Glomerular endothelial cell (primary cell): ENCODE measurements at places on chromosomes 6 and 20.
A peak's percentile ranks its signal among the peaks of the same experiment; 100 is the strongest.

GRCh38 chr6:73803562-73804241 is 107.7 kb downstream of the CD109 start:
- peak; percentile 33 for DNase-seq

DNA sequence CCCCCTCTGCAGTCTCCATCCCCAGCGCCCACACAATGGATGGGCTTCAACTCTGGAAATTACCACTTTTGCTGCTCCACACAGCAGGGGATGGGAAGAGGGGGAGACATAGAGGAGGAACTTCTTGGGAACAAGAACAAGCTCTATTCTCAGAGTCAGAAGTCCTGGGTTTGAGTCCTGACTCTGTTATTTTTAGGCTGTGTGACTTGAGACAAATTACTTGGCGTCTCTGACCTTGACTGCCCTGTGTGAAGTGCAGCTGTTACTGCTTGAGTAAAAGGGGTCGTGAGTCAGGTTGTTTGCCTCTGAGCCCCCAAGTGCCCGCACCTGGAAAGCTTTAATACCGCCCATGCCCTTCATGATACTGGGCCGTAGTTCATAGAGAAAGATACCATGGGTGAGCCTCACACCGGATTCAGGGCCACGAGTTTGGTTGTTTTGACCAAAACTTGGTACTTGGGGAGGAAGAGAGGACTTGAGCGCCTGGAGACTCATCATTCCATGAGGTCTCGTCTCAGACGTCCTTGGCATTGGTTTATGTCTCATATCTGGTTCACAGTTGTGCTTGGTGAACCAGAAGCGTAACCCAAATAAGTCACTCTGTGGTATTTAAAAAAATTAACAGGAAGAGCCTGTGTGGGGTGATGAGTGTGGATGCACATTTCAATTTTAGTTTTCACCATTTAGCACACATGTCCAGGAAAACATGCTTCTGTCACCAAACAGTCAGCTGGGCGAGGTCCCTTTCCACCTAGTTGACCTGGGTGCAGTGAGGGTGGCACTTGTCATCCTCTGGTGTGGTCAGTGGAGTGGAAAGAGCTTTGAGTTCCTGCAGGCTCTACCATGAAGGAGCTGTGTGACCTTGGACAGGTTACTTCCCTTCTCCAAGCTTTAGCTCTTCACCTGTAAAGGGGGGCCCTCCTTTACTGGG is 75.6 kb downstream of the CDC5L start:
- DNase-seq = no peak

GRCh38 chr6:31299947-31300346 is 28.1 kb upstream of the HLA-C start:
- no peak for DNase-seq

GRCh38 chr6:90028995-90029635 is 134.8 kb downstream of the GJA10 start:
- no peak for DNase-seq

- DNase-seq = no peak
Observed at GRCh38 chr6:34093854-34094430, 51.9 kb downstream of the GRM4 start.

DNA sequence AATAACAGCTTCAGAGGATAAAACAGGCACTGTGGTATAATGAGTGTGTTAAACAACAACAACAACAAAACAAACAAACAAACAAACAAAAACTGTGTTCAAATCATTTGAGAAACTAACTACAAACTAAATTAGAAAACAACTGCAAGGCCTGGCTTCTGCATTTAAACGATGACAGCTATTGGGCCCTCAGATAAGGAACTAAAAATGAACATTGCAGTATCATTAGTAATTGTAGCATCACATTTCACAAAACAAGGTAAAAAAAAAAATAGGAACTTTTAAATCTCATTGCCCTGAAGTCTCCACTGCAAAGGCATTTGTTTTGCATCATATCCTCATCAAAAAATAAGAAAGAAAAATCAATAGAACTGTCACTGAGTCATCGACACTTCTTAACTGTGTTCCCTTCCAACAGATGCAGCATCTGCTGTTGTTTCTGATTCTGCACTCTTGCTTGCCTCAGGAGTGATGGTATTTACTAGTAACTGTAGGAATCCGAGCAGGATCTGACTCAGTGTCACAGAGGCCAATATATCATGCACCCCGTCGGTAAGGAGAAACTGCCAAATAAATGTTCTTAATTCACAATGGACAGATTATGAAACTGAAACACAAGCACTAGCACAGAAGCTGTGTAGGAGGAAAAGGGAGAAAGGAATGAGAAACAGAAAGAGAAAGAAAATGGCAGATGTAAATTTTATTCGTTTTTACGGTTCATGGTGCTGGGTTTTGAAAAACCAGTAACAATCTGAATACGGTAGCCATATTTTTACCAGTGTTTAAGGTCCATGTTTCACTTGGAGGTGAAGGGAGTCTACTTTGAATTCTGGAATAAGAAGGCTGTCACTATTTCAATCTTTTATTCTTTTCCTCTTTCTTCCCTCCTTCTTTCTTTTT is 365.7 kb upstream of the EPHA7 start:
- DNase-seq = peak; percentile 60

DNA sequence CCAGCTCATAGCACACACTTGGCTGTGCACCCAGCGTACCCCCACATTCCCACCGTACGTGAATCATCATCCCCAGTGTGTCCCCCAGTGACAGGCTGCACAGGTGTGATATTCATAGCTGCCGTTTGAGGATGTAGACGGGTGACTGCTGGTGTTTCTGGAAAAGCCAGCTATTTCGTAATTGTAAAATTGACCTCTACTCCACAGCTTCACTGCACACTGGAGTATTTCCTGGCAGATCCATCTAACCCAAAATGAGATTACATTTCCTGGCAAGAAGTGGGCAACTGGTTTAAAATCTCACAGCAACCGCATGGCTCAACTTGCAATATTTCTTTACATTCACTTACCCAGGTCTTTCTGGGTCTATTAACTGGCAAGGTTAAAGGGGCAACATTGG is 30.3 kb downstream of the CD83 start:
- DNase-seq = no peak

DNA sequence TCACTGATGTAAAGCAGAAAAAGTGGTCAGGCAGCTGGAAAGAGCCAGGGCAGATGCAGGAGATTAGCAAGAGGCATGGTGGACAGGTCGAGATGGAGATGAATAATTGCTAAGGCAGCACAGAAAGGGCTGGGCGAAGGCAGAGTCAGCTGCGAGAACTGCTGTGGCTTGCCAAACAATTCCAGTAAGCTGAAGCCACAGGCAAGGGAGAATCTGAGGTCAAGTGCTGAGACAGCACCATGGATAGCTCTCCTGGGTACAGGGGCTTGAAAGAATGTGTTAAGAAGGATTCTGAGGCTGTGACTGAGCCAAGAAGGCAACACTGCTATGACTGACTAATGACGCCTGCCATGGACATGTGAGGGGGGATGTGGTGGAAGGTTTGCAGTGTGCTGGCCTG is 220.8 kb upstream of the FOXA2 start:
- DNase-seq = no peak

- DNase-seq = no peak
Observed at GRCh38 chr6:12995419-12995818, 278.9 kb downstream of the PHACTR1 start.

- DNase-seq = no peak
Observed at GRCh38 chr6:32079566-32080290, 29.4 kb downstream of the TNXB start.

GRCh38 chr6:128763599-128764300 is 119.2 kb upstream of the LAMA2 start:
- no peak for DNase-seq
